ENCODE measurements at places on chromosomes 13 and 19. TPM values are rescaled to one million over a fixed set of nuclear protein-coding genes. Genes with fewer than 3 reads are reported as not detected.

The ANGPTL4 gene
- total RNA-seq: 127 TPM

The KIR2DL3 gene
- total RNA-seq: not detected

The DHDH gene
- not detected for total RNA-seq

The NKG7 gene
- total RNA-seq: not detected

The GRK1 gene
- total RNA-seq: not detected

The APOE gene
- total RNA-seq: 11,373 TPM

The CRLF1 gene
- total RNA-seq: 80.8 TPM

The ASF1B gene
- total RNA-seq: 3.7 TPM

The FGF14 gene
- total RNA-seq: 0.06 TPM

The C19orf53 gene
- total RNA-seq: 292 TPM

The ZNF556 gene
- not detected for total RNA-seq

The SMIM44 gene
- not detected for total RNA-seq

The ZNF135 gene
- total RNA-seq: 5.3 TPM

The PSG6 gene
- not detected for total RNA-seq

The KLF5 gene
- 1.2 TPM for total RNA-seq

The FBN3 gene
- total RNA-seq: not detected

The RFPL4A gene
- total RNA-seq: not detected

The SUGP2 gene
- 19.7 TPM for total RNA-seq

The MYO1F gene
- 0.29 TPM for total RNA-seq

The SLC25A30 gene
- total RNA-seq: 6.1 TPM

The CYP4F12 gene
- 0.34 TPM for total RNA-seq

The ZNF177 gene
- 1.9 TPM for total RNA-seq

The ZNF799 gene
- total RNA-seq: 2.1 TPM

The GARIN5A gene
- total RNA-seq: 1.7 TPM

The VSTM1 gene
- total RNA-seq: not detected

The ZSCAN4 gene
- total RNA-seq: not detected

The SPACA4 gene
- not detected for total RNA-seq

The FAM83E gene
- not detected for total RNA-seq

The TTC9B gene
- total RNA-seq: not detected

The NKPD1 gene
- not detected for total RNA-seq

The ADGRE2 gene
- 0.24 TPM for total RNA-seq

The PRODH2 gene
- total RNA-seq: not detected

The PIBF1 gene
- total RNA-seq: 11.0 TPM

The ZNF580 gene
- 17.3 TPM for total RNA-seq

The PIN1 gene
- total RNA-seq: 37.7 TPM

The LRRC8E gene
- 4.1 TPM for total RNA-seq

The B3GNT8 gene
- 1.2 TPM for total RNA-seq

The LHFPL6 gene
- total RNA-seq: 96.5 TPM

The FUT1 gene
- 0.06 TPM for total RNA-seq

The CYP4F3 gene
- total RNA-seq: not detected

The PRTN3 gene
- not detected for total RNA-seq

The SIAH3 gene
- not detected for total RNA-seq

The NMRK2 gene
- not detected for total RNA-seq
